ENCODE measurements at places on chromosomes 13 and 19. TPM values are rescaled to one million over a fixed set of nuclear protein-coding genes. Genes with fewer than 3 reads are reported as not detected.

GRCh38 chr19:18091217-18091608, 4.5 kb upstream of the IL12RB1 start:
- peak; percentile 92 for DNase-seq

- no peak for DNase-seq
Observed at GRCh38 chr13:42047561-42048341, 697 bp upstream of the DGKH start.

- DNase-seq = no peak
Observed at GRCh38 chr13:98752467-98753290, at the start of gene SLC15A1. Gene SLC15A1 (minus strand): TSS chr13:98752672. CDS start chr13:98752598, 74 bp downstream.

CLEC17A gene
- not detected for total RNA-seq

TSHZ3 gene
- 5.2 TPM for total RNA-seq

Data from cardiac septum (tissue), 1 donor.